Activated naive CD4-positive, alpha-beta T cell treated with anti-CD3 and anti-CD28 coated beads, Interleukin-2, amount 50 U/mL, for 72 hours (primary cell): ENCODE measurements at places on chromosomes 7 and 10. TPM values are rescaled to one million over a fixed set of nuclear protein-coding genes. Genes with fewer than 3 reads are reported as not detected.

DNA sequence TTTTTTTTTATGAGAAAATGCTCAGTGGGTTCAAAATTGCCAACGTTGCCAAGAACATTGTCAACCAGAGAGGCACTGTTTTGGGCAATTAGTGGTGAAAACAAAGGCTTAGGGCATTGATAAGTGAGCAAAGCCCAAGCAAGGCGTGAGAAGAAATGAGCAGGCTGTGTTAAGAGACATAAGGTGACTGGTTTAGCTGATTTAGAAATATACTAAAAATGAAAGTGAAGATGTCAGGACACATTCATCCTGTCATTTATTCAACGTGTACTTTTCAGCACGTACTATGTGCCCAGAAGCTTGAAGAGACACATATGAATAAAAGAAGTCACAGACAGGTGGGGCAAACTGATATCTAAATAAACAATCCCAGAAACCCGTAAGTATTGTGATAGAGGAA lies 31.8 kb downstream of the AOAH start:
- no peak for DNase-seq

- no peak for DNase-seq
These were observed 4.2 kb upstream of the MYO1G start for GRCh38 chr7:44982970-44983369.

CALN1 gene
- not detected for total RNA-seq

DNA sequence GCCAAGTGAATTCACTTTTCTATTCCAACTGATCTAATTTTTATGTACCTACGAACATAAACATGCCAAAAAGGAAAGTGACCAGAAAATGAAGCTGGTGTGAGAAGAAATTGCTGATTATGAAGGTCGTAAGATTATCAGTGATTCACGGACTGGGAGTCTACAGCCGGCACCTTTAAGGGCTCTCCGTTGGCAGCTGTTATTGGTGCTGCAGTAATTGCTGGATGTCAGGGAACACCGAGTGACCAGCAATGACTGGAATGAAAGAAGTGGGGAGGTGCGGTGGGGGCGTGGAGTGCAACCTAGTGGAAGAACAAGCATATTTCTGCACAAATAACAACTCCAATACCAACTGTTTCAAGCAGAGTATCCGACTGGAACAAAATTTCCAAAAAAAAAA lies 109.8 kb upstream of the TARP start:
- DNase-seq, result no peak

DNA sequence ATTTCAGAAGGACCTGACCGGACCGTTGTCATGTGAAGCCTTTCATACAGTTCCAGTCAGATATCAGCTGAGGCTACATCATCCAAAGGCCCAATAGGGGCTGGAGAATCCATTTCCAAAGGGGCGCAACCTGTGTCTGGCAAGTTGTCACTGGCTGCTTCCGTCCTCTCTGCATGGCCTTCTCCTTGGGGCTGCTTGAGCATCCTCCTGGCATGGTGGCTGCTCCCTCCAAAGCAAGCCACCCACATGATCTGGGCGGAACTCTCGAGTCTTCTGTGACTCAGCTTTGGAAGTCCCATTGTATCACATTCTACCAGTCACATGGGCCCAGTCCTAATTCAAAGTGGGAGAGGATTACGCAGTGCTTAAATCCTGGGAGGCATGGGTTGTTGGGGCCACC lies 207.0 kb upstream of the SHH start:
- no peak for DNase-seq

BMPR1A gene
- 14.6 TPM for total RNA-seq

TMEM236 gene
- total RNA-seq, result 0.18 TPM

FAM25C gene
- not detected for total RNA-seq

TFPI2 gene
- 0.37 TPM for total RNA-seq

CRYGN gene
- 0.61 TPM for total RNA-seq

HECTD2 gene
- 3.0 TPM for total RNA-seq

SMKR1 gene
- 1.7 TPM for total RNA-seq

- DNase-seq, result no peak
These were observed 15.2 kb upstream of the CYREN start for GRCh38 chr7:135185471-135186260.

DNA sequence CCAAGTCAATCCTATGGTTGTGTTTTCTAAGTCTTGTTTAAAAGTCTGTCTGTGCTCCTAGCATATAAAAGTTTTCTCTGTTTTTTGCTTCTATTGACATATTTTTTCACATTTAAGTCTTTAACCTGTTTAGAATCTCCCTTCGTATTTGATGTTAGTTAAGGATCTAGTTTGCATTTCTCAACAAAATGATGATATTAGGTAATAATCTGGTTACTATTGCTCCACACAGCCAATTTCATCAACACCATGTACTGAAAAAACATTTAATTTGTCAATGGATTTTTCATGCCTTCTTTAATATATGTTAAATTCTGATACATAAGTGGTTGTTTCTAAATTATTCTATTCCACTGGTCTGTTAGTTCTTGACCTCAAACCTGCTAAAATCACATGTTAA lies 17.5 kb upstream of the TSGA13 start:
- no peak for DNase-seq
